ENCODE measurements at places on chromosomes 7 and 10. TPM values are rescaled to one million over a fixed set of nuclear protein-coding genes. Genes with fewer than 3 reads are reported as not detected.

EEPD1 gene
- total RNA-seq = 0.45 TPM

GRCh38 chr7:116763647-116764046, 91.7 kb downstream of the MET start:
- no peaks in the 10 kb centered on the region for H3K36me3 ChIP-seq
- H3K4me3 ChIP-seq = no peak overlapping the region
- no peaks in the 10 kb centered on the region for H3K4me1 ChIP-seq

DNA sequence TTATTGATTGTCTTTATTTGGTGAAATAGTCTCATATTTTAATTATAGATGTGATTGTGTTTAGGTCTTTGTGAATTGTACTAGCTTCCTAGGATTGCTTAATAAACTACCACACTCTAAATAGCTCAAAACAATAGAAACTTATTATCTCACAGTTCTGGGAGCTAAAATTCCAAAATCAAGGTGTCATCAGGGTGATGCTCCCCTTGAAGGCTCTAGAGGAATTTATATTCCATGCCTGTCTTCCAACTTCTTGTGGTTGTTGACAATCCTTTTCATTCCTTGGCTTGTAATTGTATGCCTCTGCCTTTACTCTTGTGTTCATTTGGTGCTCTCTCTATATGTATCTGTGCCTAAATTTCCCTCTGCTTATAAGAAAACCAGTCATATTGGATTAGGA, 155.3 kb upstream of the AKR1E2 start:
- H3K4me3 ChIP-seq = no peak overlapping the region
- no peaks in the 10 kb centered on the region for H3K4me1 ChIP-seq
- H3K27me3 ChIP-seq = peaks cover 5% of the 10 kb centered on the region
- no peak overlapping the region for H3K27ac ChIP-seq
- no peak for DNase-seq

DNA sequence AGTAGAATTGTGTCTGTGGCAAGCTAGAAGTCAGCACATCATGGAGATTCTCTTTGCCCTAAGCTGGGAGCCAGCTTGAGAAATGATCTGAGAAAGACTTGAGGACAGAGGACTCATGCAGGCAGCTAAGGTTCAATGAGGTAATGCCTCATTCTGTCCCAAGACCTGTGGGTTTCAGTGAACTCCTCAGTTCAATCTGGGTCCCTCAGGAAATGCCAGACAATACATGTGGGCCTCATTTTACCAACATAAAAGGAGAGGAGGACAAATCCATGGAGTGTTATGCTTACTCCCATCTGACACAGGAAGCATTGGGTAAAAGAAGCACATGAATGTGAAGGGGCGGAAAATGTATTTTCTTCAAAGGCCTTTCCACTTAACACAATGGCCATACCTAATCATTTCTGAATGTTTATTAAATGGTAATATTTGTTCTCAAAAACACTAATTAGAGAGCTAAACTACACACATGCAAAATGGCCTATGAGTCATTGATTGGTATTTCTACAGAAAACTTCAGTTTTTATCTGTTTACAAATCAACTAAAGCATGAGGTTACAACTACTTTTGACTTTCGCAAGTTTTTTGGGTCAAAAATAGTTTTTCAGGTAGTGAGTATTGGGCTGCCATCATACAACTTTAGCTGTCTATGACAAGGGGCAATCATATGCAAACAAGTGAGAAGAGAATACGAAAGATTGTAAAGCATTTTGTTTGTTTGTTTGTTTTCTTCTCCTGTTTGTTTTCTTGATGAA, 205.3 kb downstream of the CHRM2 start:
- H3K4me3 ChIP-seq = no peak overlapping the region
- H3K4me1 ChIP-seq = no peaks in the 10 kb centered on the region
- no peak overlapping the region for H3K27ac ChIP-seq
- no peak for DNase-seq
- no peaks in the 10 kb centered on the region for H3K27me3 ChIP-seq

CTAGE6 gene
- 0.40 TPM for total RNA-seq

GRCh38 chr7:16299853-16300252, 121.5 kb downstream of the CRPPA start:
- H3K4me1 ChIP-seq = no peaks in the 10 kb centered on the region
- H3K36me3 ChIP-seq = no peaks in the 10 kb centered on the region
- DNase-seq = no peak
- H3K27me3 ChIP-seq = no peaks in the 10 kb centered on the region
- no peak overlapping the region for H3K4me3 ChIP-seq
- no peak overlapping the region for H3K27ac ChIP-seq

Data from natural killer cell (primary cell).